Activated CD8-positive, alpha-beta T cell treated with anti-CD3 and anti-CD28 coated beads, Interleukin-2, amount 10 ng/mL, durations not matched to agents 7 days and 5 days (primary cell): ENCODE measurements at places on chromosomes 13 and 19.

- DNase-seq, result no peak
These were observed 1.7 kb upstream of the SLC10A2 start for GRCh38 chr13:103067751-103068555.

- DNase-seq, result no peak
These were observed 406.8 kb downstream of the MYO16 start for GRCh38 chr13:109036078-109036780.

DNA sequence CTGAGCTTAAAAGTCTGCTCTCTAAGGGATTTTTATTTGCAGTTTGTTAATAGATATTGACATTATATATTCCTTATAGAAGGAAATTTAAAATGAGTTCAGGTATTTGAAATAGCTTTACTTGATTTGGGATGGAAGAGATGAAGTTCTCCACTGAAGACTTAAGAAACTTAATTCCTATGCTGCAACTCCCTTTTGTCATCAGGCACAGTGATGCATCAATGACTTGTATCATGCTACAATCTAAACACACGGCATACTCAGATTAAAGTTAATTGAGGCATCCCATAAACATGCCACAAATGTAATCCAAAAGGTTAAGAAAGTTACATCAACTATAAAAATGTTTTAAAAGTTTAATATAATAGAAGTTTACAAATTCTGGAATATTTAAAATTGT is 109.0 kb downstream of the STARD13 start:
- no peak for DNase-seq

DNA sequence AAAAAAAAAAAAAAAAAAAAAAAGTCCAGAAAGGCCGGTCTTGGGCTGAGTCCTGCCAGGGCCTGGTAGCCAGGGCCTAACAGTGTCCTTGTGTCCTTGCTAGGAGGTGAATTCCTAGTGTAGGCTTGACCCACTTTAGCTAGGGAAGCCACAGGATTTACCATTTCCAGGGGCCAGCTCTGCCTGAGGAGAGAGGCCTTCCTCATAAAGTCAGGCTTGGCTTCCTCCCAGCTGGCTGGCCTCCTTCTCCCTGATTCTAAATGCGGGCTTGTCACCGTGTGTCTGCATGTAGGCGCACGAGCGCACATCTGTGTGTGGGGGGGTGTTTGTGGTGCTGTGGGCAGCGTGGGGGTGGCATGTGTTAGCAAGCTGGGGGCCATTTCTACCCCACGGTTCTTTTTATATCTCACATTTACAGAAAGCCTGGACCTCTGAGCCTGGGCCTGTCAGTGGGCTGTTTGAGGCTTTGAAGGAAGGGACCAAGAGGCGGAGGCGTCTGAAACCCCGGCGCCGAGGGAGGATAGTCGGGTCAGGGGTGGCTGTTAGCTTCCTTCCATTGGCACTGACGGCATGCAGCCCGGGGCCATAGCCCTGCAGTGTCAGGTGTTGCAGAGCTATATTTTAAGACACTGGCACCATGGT is 31.7 kb downstream of the IER2 start:
- DNase-seq, result peak; percentile 41

DNA sequence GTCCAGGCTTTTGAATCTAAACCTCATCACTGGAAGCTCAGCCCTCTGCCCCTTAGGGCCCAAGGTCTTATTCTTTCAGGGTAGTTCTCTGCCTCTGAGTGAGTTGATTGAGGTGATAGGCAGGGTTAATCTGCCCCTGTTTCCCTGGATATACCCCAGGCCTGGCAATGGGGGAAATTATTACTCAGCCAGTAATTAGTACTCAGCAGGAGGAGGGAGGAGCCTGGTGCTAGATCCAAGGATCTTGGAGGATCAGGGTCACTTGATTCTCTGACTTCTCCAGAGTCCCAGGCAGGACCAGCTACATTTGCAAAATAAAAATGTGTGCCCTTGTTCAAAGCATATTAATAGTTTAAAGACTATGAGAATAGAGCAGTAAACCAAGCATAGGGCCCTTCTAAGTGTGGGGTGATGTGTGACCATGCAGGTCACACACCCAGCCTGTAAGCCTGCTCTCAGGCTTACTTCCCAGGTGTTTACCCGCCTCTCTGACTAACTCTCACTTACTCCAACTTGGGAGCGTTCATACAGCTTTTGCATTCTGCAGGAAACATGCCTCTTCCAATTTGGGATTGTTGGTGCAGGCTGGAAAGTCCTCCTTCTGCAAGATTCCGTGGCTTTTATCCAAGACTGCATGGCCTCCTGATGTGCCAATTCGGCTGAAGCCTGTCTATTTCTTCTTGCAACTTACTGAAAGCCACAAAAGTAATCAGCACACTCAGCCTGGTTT is 7.9 kb upstream of the STK24 start:
- DNase-seq, result no peak

DNA sequence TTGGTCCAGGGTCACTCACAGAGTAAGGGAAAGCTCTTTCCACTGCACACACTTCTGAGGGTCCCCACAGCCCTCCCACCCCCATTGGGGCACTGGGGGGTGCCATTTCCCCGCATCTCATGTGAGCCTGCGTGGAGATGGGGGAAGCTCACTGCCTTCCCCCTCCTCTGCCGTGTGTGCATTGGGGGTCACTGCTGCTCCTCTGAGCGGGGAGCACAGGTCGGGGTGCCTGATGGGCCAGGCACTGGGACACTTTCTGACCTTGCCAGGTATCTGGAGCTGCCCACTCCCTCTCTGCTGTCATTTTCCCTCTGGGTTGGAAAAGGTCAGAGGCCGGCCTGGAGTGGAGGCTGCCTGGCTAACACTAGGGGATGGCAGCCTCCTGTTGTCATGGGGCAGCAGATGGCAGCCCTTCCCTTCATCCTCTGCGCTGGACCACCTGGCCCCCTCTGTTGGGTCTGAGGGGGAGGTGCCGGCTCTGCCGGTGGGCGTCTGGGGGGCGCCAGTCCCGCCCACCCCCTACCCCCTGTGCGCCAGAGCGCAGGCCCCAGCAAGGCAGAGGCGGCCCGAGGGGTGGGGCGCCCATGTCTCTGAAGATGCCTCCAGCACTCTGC is 9.1 kb downstream of the SSBP4 start:
- no peak for DNase-seq

GRCh38 chr19:7970716-7971448 is 27.4 kb upstream of the TIMM44 start:
- DNase-seq, result peak; percentile 38

DNA sequence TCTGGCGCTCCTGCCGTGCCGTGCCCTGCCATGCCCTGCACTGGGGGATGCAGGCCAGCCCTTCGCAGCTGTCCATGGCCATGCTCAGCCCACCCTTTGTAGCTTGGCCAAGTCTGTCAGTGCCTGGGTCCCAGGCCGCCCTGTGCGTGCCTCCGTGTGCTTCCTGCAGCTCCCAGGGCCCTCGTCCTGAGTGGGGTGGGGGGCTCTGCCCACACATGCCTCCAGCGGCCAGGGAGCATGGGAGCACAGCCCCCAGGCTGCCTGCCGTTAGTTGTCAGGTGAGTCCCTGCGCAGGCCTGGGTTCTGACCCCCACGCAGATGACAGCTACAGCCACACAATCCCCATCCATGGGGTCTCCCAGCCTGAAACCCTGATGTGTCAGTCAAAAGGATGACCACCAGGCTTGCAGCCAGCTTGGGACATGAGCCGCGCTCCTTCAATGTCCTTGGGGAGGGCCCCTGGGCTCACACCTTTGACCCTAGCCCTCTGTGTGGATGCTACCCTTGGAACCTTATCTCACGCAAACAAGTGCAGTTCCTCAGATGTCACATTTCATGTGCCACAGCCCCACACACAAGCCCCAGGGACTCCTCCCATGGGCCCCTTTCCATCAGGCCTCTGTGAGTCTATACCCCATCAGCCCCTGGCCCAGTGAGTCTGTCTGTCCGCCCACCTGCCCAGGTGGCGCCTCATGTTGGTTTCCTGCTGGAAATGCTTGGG is 24.5 kb downstream of the TMED1 start:
- no peak for DNase-seq

- no peak for DNase-seq
These were observed 14.5 kb upstream of the RAB20 start for GRCh38 chr13:110576070-110576394.

DNA sequence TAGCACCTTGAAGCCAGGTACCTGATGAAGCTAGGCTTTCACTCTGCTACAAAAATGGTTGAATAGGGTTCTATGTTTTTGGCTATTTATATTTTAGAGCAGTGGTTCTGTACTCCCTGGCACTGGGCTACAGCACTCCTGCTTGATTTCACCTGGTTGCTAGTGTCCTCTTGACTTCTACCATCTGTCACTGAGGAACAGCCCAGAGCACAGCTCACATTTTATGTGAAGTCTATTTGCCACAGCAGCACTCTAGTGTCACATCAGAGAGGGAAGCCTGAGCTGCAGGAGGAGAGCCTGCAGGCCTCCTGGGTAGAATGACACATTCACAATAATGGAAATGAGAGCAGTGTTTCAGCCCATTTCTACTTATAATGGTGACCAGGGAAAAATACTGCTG is 184.2 kb downstream of the ZNF486 start:
- no peak for DNase-seq

GRCh38 chr13:38430796-38431195 is 81.1 kb downstream of the UFM1 start:
- no peak for DNase-seq

DNA sequence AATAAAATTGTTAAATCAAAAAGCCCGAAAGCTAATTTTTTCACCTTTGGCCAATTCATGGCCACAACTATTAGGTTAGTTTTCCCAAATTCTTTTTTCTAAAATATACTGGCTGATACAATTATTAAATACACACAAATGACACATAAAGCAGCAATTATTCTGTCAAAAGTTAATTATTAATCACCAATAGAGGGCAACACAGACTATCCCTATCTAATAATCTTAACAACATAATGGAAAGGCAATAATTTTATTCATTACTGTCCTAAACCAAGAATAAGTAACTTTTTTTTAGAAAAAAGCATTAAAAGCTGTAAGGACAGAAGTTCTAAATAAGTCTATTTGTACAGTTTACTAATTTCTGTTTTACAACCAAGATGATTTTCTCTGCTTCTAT is 51.7 kb downstream of the KATNAL1 start:
- no peak for DNase-seq

GRCh38 chr13:98112456-98112855 is 30.4 kb upstream of the FARP1 start:
- DNase-seq, result no peak
